ENCODE measurements at places on chromosomes 16 and 17.

GRCh38 chr16:72974142-72974769, 73.7 kb downstream of the ZFHX3 start:
- DNase-seq: no peak
- no peak overlapping the region for H3K27ac ChIP-seq
- no peaks in the 10 kb centered on the region for H3K36me3 ChIP-seq
- no peaks in the 10 kb centered on the region for H3K27me3 ChIP-seq

GRCh38 chr17:67431249-67432015, 54.4 kb downstream of the PITPNC1 start:
- H3K27me3 ChIP-seq: no peaks in the 10 kb centered on the region
- no peaks in the 10 kb centered on the region for H3K36me3 ChIP-seq
- no peak overlapping the region for H3K4me3 ChIP-seq
- DNase-seq: no peak
- H3K27ac ChIP-seq: no peak overlapping the region
- H3K4me1 ChIP-seq: no peaks in the 10 kb centered on the region

- H3K27ac ChIP-seq: peak overlapping the region; percentile 85
- H3K27me3 ChIP-seq: no peaks in the 10 kb centered on the region
- DNase-seq: no peak
- H3K36me3 ChIP-seq: no peaks in the 10 kb centered on the region
- H3K4me3 ChIP-seq: peak overlapping the region; percentile 95
- H3K4me1 ChIP-seq: peaks cover 31% of the 10 kb centered on the region
These were observed 1.2 kb upstream of the WIPI1 start for GRCh38 chr17:68458260-68459036.

- H3K27ac ChIP-seq: no peak overlapping the region
- DNase-seq: no peak
- peaks cover 7% of the 10 kb centered on the region for H3K4me1 ChIP-seq
These were observed 4.8 kb downstream of the GFAP start for GRCh38 chr17:44910231-44911106.

GRCh38 chr16:21162661-21163151, 4.2 kb downstream of the LDAF1 start:
- peak overlapping the region; percentile 67 for H3K27ac ChIP-seq
- H3K4me1 ChIP-seq: peaks cover 61% of the 10 kb centered on the region
- no peak overlapping the region for H3K4me3 ChIP-seq
- no peaks in the 10 kb centered on the region for H3K27me3 ChIP-seq
- H3K36me3 ChIP-seq: peaks cover 29% of the 10 kb centered on the region

DNA sequence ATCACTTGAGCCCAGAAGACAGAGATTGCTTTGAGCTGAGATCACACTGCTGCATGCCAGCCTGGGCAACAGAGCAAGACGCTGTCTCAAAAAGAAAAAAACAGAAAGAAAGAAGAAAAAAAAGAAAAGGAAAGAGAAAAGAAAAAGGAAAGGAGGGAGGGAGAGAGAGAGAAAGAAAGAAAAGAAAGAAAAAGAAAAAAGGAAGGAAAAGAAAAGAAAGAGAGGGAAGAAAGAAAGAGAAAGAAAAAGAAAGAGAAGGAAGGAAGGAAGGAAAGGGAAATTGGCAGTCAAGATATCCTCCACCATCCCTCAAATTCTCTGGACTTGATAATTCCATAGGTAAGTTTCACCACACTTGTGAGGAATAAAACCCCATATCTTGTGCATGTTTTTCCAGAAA, 71.4 kb upstream of the WSB1 start:
- no peak overlapping the region for H3K27ac ChIP-seq
- DNase-seq: no peak
- no peaks in the 10 kb centered on the region for H3K27me3 ChIP-seq
- no peak overlapping the region for H3K4me3 ChIP-seq

GRCh38 chr17:49570540-49571242, 5.0 kb upstream of the NXPH3 start:
- no peaks in the 10 kb centered on the region for H3K36me3 ChIP-seq
- H3K4me3 ChIP-seq: no peak overlapping the region
- H3K27me3 ChIP-seq: no peaks in the 10 kb centered on the region
- no peak for DNase-seq
- H3K4me1 ChIP-seq: peaks cover 68% of the 10 kb centered on the region

DNA sequence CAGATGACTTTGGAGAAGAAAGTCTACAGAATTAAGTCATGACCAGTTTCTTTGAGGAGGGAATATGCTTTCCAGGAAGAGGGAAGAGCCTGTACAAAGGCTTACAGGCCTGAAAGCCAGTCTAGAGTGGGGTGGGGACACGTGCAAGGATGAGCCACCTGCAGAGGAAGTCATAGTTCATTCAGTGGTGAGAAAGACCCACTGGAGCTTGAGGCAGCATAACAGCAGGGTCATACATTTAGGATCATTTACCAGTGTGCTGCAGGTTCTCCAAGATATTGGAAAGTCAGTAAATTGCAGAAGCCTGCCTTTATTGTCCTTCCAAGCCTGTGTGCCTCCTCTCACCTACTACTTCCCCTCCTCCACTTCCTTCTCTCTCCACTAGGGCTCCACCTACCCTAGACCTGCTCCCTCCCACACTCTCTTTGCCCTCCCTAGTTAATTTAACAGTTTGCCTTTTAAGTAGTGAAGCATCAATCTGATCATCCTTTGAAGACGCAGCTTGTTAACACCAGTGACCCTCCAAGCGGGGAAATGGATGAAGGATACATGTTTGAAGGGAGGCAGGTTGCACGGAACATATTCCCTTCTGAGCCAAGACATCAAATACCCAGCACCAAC, 40.2 kb downstream of the CDRT15 start:
- no peak for DNase-seq
- H3K27ac ChIP-seq: no peak overlapping the region
- H3K4me3 ChIP-seq: no peak overlapping the region

DNA sequence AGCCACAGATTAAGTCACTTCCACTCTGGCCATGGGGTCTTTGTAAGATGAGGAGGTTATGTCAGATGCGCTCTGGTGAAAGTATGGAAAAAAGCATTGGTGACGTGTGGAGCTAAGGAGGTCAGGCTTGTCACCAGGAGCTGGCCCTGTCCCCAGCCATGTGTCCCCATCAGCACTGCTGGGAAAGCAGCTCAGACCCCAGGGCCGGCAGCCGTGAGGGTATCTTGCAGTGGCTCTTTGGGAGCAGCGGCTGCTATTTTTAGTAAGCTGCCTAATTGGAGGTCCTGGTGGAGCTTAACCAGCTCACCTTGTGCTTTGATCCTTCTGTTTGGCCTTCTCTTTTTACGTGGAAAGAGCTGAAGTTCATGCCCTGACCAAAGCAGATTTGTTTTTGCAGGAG, 60.9 kb downstream of the MPRIP start:
- peaks cover 67% of the 10 kb centered on the region for H3K4me1 ChIP-seq
- no peaks in the 10 kb centered on the region for H3K27me3 ChIP-seq
- DNase-seq: no peak
- H3K36me3 ChIP-seq: peaks cover 4% of the 10 kb centered on the region

DNA sequence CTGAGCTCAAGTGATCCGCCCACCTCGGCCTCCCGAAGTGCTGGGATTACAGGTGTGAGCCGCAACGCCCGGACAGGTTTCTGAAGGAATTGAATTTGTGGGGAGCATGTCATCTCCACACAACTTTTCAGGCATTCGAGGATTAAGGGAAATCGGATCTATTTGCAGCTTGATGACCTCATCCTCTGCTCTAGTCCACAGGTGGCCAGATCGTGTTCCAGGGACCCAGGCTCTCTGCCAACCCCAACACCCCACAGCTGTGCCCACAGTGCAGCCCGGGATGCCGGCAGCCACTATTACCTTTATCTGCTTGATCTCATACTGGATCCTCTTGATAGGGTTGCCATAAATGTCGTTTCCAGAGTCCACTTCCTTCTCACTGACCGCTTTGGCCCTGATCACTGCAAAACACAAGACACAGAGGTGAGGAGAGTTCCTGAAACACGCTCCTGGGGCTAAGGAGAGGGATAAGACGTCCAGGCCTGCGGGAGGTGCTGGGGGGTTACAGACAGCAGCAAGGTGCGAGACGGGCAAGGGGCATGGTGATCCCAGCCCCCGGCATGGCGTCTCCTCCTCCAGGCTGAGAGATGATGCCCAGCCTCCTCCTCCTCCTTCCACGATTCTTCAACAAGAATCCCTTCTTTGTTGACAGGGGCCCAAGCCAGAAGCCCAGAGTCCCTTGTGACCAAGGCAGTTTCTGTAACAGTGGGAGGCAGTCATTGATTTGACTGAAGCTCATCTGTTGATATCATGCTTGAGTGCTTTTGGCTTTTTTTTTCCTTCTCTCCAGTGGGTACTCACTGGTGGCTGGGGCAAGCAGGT, 29.3 kb downstream of the CEP295NL start:
- H3K27me3 ChIP-seq: no peaks in the 10 kb centered on the region
- H3K4me1 ChIP-seq: peaks cover 61% of the 10 kb centered on the region
- no peak for DNase-seq
- H3K36me3 ChIP-seq: peaks cover 34% of the 10 kb centered on the region

- no peaks in the 10 kb centered on the region for H3K4me1 ChIP-seq
- H3K27ac ChIP-seq: no peak overlapping the region
- H3K36me3 ChIP-seq: no peaks in the 10 kb centered on the region
- no peaks in the 10 kb centered on the region for H3K27me3 ChIP-seq
- no peak overlapping the region for H3K4me3 ChIP-seq
These were observed 30.5 kb downstream of the COPZ2 start for GRCh38 chr17:48006936-48007709.

- H3K36me3 ChIP-seq: no peaks in the 10 kb centered on the region
- no peak for DNase-seq
- H3K27ac ChIP-seq: no peak overlapping the region
- no peaks in the 10 kb centered on the region for H3K27me3 ChIP-seq
- H3K4me1 ChIP-seq: no peaks in the 10 kb centered on the region
These were observed 1329.9 kb upstream of the GOT2 start for GRCh38 chr16:60064026-60064425.

GRCh38 chr16:59707436-59708226, 973.5 kb upstream of the GOT2 start:
- H3K36me3 ChIP-seq: no peaks in the 10 kb centered on the region
- H3K4me1 ChIP-seq: no peaks in the 10 kb centered on the region
- DNase-seq: no peak
- no peak overlapping the region for H3K27ac ChIP-seq

DNA sequence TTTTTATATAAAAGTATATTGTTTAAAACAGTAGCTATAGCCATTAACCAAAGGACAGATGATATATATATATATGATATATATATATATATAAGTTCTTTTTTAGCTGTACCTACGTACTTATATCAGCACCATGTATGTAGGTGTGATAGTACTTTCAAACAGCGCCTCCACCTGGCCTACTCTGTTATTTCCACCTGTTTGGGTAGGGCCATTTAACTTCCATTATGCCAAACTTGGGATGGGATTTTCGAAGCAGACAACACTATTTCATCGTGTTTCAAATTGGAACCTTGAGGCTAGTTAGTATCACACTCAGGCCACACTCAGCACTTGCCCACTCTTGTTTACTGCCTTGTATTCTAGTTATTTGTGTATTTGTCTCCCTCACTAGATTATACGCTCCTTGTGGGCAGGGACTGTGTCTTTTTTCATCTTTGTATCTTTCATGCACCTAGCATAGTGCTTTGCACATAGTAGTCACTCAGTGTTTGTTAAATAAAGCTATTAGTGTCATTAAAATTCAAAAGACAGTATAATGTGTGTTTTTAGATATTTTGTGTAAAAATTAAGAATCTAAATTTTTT, 11.8 kb upstream of the CLTC start:
- no peak overlapping the region for H3K27ac ChIP-seq
- no peaks in the 10 kb centered on the region for H3K4me1 ChIP-seq

DNA sequence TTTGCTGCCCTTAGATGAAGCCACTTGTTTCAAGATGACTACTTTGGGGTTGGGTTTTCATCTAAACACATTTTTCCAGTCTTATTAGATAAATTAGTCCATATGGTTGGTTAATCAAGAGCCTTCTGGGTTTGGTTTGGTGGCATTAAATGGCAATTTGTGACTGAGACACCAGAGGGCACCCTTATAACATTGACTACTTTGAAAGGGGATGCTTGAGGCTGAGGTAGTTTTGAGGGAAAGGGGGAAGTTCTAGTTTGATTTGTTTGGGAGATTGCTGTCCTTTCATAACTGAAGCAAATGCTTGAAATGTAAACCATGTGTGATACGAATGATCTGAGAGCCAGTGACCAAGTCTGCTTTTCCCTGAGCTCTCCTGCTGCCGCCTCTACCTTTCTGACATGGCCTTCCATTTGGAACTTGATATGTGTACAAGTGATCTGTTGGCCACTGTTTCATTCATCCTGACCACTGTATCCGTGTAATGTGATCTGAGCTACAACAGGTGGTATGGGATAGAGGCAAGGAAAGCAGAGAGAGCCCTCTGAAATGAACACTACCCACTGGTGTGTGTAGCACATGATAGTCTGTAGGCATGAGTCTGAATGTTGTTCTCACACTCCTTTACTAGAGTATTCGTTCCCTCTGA, 5.8 kb upstream of the RARA start:
- H3K4me3 ChIP-seq: no peak overlapping the region
- H3K27me3 ChIP-seq: no peaks in the 10 kb centered on the region
- peaks cover 11% of the 10 kb centered on the region for H3K4me1 ChIP-seq
- H3K27ac ChIP-seq: no peak overlapping the region
- no peaks in the 10 kb centered on the region for H3K36me3 ChIP-seq

DNA sequence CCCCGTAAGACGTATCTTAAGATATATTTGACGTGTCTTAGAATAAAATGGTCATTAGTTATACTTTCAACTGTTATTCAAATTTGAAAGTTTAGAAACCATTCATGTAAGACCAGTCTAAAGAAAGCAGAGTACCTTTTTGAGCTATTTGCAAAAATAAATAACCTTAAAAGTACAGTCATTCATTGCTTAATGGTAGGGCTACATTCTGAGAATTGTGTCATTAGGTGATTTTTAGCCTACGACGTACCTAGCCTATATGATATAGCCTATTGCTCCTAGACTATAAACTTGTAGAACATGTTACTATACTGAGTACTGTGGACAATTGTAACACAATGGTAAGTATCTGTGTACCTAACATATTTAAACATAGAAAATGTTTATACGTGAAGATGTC, 139.2 kb downstream of the PHKB start:
- no peaks in the 10 kb centered on the region for H3K27me3 ChIP-seq
- no peak for DNase-seq
- H3K4me1 ChIP-seq: no peaks in the 10 kb centered on the region
- no peak overlapping the region for H3K4me3 ChIP-seq
- peaks cover 41% of the 10 kb centered on the region for H3K36me3 ChIP-seq
- no peak overlapping the region for H3K27ac ChIP-seq

GRCh38 chr17:59846394-59847165, 46.2 kb downstream of the TUBD1 start:
- H3K36me3 ChIP-seq: no peaks in the 10 kb centered on the region
- peak overlapping the region; percentile 89 for H3K27ac ChIP-seq
- no peaks in the 10 kb centered on the region for H3K27me3 ChIP-seq

- peak overlapping the region; percentile 69 for H3K27ac ChIP-seq
- peaks cover 26% of the 10 kb centered on the region for H3K36me3 ChIP-seq
- H3K27me3 ChIP-seq: no peaks in the 10 kb centered on the region
These were observed 13.5 kb downstream of the SCO1 start for GRCh38 chr17:10683853-10684252.

- no peak overlapping the region for H3K4me3 ChIP-seq
- no peaks in the 10 kb centered on the region for H3K27me3 ChIP-seq
- H3K4me1 ChIP-seq: peaks cover 61% of the 10 kb centered on the region
- peak overlapping the region; percentile 79 for H3K27ac ChIP-seq
- DNase-seq: no peak
- H3K36me3 ChIP-seq: no peaks in the 10 kb centered on the region
These were observed 11.8 kb downstream of the MYO1D start for GRCh38 chr17:32865141-32865540.

- no peaks in the 10 kb centered on the region for H3K36me3 ChIP-seq
- H3K27me3 ChIP-seq: no peaks in the 10 kb centered on the region
- peaks cover 34% of the 10 kb centered on the region for H3K4me1 ChIP-seq
- H3K4me3 ChIP-seq: peak overlapping the region; percentile 78
These were observed 1.3 kb downstream of the TOM1L2 start for GRCh38 chr17:17970699-17971430.

GRCh38 chr17:3870871-3871306, 22.0 kb downstream of the CAMKK1 start:
- no peaks in the 10 kb centered on the region for H3K4me1 ChIP-seq
- no peak overlapping the region for H3K4me3 ChIP-seq
- no peak for DNase-seq
- peaks cover 72% of the 10 kb centered on the region for H3K36me3 ChIP-seq

All from tibial artery (tissue), 4 donors.